ENCODE measurements at places on chromosomes 1 and 21. TPM values are rescaled to one million over a fixed set of nuclear protein-coding genes. Genes with fewer than 3 reads are reported as not detected.
A peak's percentile ranks its signal among the peaks of the same experiment; 100 is the strongest.

- DNase-seq: no peak
- no peaks in the 10 kb centered on the region for H3K4me1 ChIP-seq
Measured at GRCh38 chr1:121471523-121471922, 286.7 kb downstream of the SRGAP2C start.

GRCh38 chr1:199269241-199269640 is 630.4 kb downstream of the PTPRC start:
- H3K4me1 ChIP-seq: peaks cover 24% of the 10 kb centered on the region
- no peaks in the 10 kb centered on the region for H3K36me3 ChIP-seq
- H3K4me3 ChIP-seq: no peak overlapping the region
- H3K27ac ChIP-seq: no peak overlapping the region

- H3K27ac ChIP-seq: no peak overlapping the region
- no peak overlapping the region for H3K4me3 ChIP-seq
- H3K36me3 ChIP-seq: no peaks in the 10 kb centered on the region
- no peaks in the 10 kb centered on the region for H3K27me3 ChIP-seq
Measured at GRCh38 chr1:59759156-59759925, 55.4 kb upstream of the HOOK1 start.

- no peak overlapping the region for H3K4me3 ChIP-seq
- H3K27ac ChIP-seq: no peak overlapping the region
- no peak for DNase-seq
- H3K27me3 ChIP-seq: no peaks in the 10 kb centered on the region
- H3K36me3 ChIP-seq: no peaks in the 10 kb centered on the region
Measured at GRCh38 chr21:35485364-35485763, 436.3 kb upstream of the RUNX1 start.

ATP1A4 gene
- not detected for total RNA-seq

GRCh38 chr1:160636076-160636475 is 10.8 kb downstream of the SLAMF1 start:
- no peak overlapping the region for H3K27ac ChIP-seq
- DNase-seq: no peak
- no peaks in the 10 kb centered on the region for H3K27me3 ChIP-seq
- no peak overlapping the region for H3K4me3 ChIP-seq
- H3K36me3 ChIP-seq: no peaks in the 10 kb centered on the region

DNA sequence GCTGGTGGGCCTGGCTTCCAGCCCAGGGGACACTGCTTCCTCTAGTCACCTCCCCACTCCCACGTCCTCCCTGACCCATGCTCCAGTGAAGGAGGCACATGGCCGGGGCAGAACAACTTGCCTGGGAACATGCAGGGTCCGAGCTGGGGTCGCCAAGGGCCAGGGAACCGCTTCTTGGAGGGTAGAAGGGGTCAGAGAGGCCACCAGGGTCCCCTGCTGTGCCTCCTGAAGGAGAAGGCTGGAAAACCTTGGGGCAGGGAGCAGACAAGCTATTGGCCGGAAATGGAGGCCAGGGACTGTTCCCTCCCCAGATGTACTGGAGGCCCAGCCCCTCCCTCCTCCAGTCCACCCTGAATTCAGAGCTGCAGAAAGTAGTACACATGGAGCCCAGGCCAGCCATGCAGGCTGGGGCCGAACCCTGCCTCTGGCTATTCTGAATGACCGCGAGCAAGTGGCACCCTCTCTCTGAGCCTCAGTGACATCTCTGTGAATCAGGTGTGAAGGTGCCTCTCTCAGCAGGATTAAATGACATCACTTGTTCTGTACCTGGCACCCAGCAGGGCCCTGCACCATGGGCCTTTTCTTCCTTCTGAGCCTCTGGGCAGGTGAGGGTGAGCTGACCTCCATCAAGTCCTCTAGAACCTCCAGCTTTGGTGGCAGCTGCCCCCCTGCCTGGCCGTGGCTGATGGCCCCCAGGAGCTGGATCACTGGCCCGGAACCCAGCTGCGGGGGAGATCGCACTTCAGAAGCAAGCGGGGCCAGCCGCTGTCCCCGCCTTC is 15.7 kb downstream of the SPOCD1 start:
- H3K4me1 ChIP-seq: peaks cover 48% of the 10 kb centered on the region
- H3K4me3 ChIP-seq: no peak overlapping the region
- no peak overlapping the region for H3K27ac ChIP-seq
- no peak for DNase-seq
- H3K27me3 ChIP-seq: no peaks in the 10 kb centered on the region

DNA sequence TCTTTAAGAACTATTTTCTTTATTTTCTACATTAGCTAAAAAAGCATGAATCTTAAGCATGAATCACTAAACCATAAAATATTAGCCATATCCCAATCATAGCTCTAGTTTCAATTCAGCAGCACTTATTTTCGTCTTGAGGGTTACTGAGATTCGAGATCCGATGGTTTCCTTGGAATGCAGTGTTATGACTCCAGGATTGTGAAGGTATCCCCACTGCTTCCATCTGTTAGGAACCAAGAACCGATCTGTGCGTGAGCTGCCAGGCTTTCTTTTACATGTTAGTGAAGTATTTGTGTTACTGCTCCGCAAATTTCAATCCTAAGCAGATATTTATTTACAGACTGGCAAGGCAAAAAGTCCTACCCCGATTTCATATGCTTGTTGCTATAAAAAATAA is 18.8 kb downstream of the TNFRSF9 start:
- no peaks in the 10 kb centered on the region for H3K4me1 ChIP-seq
- no peaks in the 10 kb centered on the region for H3K27me3 ChIP-seq
- H3K27ac ChIP-seq: no peak overlapping the region
- no peak overlapping the region for H3K4me3 ChIP-seq
- no peak for DNase-seq
- H3K36me3 ChIP-seq: no peaks in the 10 kb centered on the region

GRCh38 chr1:92916899-92917298 is 44.4 kb downstream of the DIPK1A start:
- no peak overlapping the region for H3K27ac ChIP-seq
- H3K36me3 ChIP-seq: no peaks in the 10 kb centered on the region
- no peaks in the 10 kb centered on the region for H3K4me1 ChIP-seq
- no peaks in the 10 kb centered on the region for H3K27me3 ChIP-seq

GRCh38 chr1:57033222-57034001 is 67.6 kb upstream of the C8B start:
- no peak overlapping the region for H3K27ac ChIP-seq
- no peak for DNase-seq
- H3K4me3 ChIP-seq: no peak overlapping the region
- no peaks in the 10 kb centered on the region for H3K27me3 ChIP-seq
- peaks cover 8% of the 10 kb centered on the region for H3K36me3 ChIP-seq

DNA sequence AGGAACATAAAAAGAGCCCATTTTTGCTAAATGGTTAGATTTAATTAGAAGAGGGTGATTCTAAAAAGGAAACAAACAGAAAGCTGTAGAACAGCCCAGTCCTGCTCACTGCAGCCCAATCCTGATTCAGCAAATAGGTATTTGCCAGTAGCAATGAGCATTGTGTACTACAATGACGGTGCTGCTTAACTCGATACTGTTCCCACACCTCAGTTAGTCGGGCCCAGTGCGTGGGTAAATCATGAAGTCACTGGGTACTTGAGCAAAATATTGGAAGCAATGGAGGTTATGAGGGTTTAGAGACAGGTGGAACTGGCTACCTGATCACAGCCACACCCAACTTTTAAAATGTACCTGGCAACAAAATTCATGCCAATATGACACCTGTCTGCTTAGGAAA is 101.5 kb upstream of the ADGRL2 start:
- no peak overlapping the region for H3K27ac ChIP-seq
- no peak for DNase-seq
- H3K27me3 ChIP-seq: no peaks in the 10 kb centered on the region
- H3K4me1 ChIP-seq: peaks cover 10% of the 10 kb centered on the region
- H3K4me3 ChIP-seq: no peak overlapping the region
- no peaks in the 10 kb centered on the region for H3K36me3 ChIP-seq

GRHL3 gene
- not detected for total RNA-seq

- H3K27me3 ChIP-seq: no peaks in the 10 kb centered on the region
- peak; percentile 27 for DNase-seq
- no peaks in the 10 kb centered on the region for H3K36me3 ChIP-seq
- H3K27ac ChIP-seq: no peak overlapping the region
- peaks cover 23% of the 10 kb centered on the region for H3K4me1 ChIP-seq
- H3K4me3 ChIP-seq: no peak overlapping the region
Measured at GRCh38 chr1:76503100-76503499, 364.2 kb upstream of the ST6GALNAC5 start.

GRCh38 chr1:82646336-82646735 is 845.6 kb downstream of the ADGRL2 start:
- H3K27me3 ChIP-seq: no peaks in the 10 kb centered on the region
- H3K4me1 ChIP-seq: no peaks in the 10 kb centered on the region
- DNase-seq: no peak
- no peaks in the 10 kb centered on the region for H3K36me3 ChIP-seq
- H3K27ac ChIP-seq: no peak overlapping the region

- H3K27me3 ChIP-seq: no peaks in the 10 kb centered on the region
- H3K4me3 ChIP-seq: no peak overlapping the region
- DNase-seq: no peak
- no peak overlapping the region for H3K27ac ChIP-seq
Measured at GRCh38 chr1:211332036-211332616, 5.5 kb downstream of the TRAF5 start.

PTCH2 gene
- total RNA-seq: 2.3 TPM

- no peaks in the 10 kb centered on the region for H3K36me3 ChIP-seq
- H3K4me3 ChIP-seq: no peak overlapping the region
Measured at GRCh38 chr21:28771790-28772501, 220.7 kb downstream of the LTN1 start.

DNA sequence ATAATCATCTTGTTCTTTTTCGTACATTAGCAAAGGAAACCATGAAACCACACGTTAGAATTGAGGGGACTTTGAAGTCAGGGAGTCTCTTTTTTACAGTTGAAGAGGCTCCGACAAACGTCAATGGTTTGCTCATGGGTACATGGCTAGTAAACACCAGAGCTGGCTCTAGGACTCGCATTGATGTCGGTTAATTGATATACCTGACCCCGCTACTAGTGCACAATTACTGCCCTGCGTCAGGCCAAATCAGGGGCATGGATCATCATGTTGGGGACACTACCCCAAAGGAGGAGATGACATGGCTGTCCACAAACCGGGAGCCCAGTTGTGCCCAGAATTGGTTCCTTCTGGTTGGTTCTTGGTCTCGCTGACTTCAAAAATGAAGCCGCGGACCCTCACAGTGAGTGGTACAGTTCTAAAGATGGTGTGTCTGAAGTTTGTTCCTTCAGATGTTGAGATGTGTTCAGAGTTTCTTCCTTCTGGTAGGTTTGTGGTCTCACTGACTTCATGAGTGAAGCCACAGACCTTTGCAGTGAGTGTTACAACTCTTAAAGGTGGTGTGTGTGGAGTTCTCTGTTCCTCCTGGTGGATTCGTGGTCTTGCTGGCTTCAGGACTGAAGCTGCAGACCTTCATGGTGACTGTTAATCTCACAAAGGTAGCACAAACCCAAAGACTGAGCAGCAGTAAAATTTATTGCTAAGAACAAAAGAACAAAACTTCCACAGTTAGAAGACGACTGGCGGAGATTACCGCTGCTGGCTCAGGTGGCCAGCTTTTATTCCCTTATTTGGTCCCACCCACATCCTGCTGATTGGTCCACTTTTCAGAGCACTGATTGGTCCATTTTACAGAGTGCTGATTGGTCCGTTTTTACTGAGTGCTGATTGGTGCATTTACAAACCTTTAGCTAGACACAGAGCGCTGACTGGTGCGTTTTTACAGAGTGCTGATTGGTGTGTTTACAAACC is 126.9 kb upstream of the ERRFI1 start:
- H3K27me3 ChIP-seq: no peaks in the 10 kb centered on the region
- no peak overlapping the region for H3K27ac ChIP-seq
- no peaks in the 10 kb centered on the region for H3K4me1 ChIP-seq
- no peaks in the 10 kb centered on the region for H3K36me3 ChIP-seq
- no peak overlapping the region for H3K4me3 ChIP-seq

GRCh38 chr1:99707535-99708142 is 58.8 kb downstream of the FRRS1 start:
- H3K36me3 ChIP-seq: no peaks in the 10 kb centered on the region
- no peaks in the 10 kb centered on the region for H3K4me1 ChIP-seq
- H3K27ac ChIP-seq: no peak overlapping the region
- H3K4me3 ChIP-seq: no peak overlapping the region

GRCh38 chr1:185063719-185064118 is 18.4 kb downstream of the RNF2 start:
- no peaks in the 10 kb centered on the region for H3K36me3 ChIP-seq
- no peak for DNase-seq
- H3K27me3 ChIP-seq: no peaks in the 10 kb centered on the region
- H3K4me3 ChIP-seq: no peak overlapping the region
- no peak overlapping the region for H3K27ac ChIP-seq

LRRC42 gene
- total RNA-seq: 25.7 TPM

- peaks cover 48% of the 10 kb centered on the region for H3K36me3 ChIP-seq
- no peaks in the 10 kb centered on the region for H3K4me1 ChIP-seq
- H3K27me3 ChIP-seq: no peaks in the 10 kb centered on the region
- DNase-seq: no peak
Measured at GRCh38 chr21:42840411-42841155, 38.8 kb downstream of the WDR4 start.

DNA sequence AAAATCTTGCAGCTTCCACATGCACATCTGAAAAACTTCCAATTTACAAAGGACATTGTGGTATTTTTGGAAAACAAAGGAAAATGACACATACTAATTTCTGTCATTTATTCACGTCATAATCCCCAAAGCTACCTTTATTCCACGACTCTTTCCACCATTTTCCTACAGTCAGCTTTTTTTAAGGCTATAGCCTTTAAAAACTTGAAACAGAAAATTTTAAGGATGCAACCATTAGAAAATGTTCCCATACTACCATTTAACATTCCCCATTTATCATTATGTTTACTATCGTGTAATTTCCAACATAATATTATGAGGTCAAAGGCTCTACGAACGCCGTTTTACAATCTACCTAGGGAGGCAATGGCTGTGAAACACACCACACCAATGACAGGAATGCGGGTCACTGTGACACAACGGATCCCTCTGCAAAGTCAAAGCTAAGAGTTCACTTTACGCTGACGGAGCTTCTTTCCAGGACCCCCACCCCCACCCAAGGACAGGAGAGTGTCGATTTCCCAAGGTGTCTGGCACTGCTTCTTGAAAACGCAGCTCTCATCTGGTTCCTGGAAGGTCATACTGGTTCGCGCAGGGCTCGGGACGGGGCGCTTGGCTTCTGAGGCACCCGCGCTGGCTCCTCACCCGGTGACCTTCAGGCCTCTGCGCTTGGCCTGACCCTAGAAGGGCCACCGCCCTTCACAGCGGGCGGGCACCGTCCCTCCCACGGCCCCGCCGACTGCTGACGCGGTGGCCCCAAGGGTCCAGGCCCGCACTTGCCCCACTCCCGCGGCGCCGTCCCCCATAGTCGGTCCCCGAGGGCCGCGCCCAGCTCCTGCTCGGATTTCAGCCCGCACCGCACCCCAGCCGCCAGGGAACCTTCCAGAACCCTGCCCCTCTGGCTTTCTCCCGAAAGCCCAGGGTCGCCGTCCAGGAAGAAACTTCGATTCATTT is 50.5 kb upstream of the ATF3 start:
- peak overlapping the region; percentile 57 for H3K4me3 ChIP-seq
- H3K36me3 ChIP-seq: no peaks in the 10 kb centered on the region
- DNase-seq: no peak
- peaks cover 11% of the 10 kb centered on the region for H3K4me1 ChIP-seq
- no peaks in the 10 kb centered on the region for H3K27me3 ChIP-seq

DNA sequence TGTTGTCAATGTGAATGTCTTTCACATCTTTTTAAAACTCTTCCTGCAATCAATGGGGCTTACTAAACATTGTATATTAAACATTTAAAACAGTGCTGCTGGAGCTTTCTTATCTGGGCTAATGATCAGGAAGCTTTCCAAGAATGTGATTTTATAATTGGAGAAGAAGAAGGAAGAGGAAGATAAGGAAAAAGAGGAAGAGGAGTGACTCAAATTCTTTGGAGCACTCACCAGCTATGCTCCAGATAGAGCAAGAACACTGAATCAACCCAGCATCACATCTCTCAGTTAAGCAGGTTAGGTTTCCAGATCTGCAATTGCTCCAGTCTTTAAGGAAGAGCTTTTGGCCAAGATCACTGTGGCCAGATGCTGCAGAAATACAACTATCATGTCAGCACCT is 1.4 kb upstream of the SPRR2E start:
- H3K36me3 ChIP-seq: no peaks in the 10 kb centered on the region
- DNase-seq: no peak
- no peak overlapping the region for H3K27ac ChIP-seq

PIK3R3 gene
- 30.2 TPM for total RNA-seq

Data from A673 (cell line).